Progenitor cell of endocrine pancreas (in vitro differentiated cells): ENCODE measurements at places on chromosomes 6 and 20.

GRCh38 chr6:166633732-166634535 is 6.9 kb upstream of the RPS6KA2 start:
- no peak for DNase-seq

GRCh38 chr6:14544666-14545065 is 427.1 kb downstream of the CD83 start:
- DNase-seq: no peak

- no peak for DNase-seq
Observed at GRCh38 chr6:94217836-94218235, 798.5 kb upstream of the EPHA7 start.

DNA sequence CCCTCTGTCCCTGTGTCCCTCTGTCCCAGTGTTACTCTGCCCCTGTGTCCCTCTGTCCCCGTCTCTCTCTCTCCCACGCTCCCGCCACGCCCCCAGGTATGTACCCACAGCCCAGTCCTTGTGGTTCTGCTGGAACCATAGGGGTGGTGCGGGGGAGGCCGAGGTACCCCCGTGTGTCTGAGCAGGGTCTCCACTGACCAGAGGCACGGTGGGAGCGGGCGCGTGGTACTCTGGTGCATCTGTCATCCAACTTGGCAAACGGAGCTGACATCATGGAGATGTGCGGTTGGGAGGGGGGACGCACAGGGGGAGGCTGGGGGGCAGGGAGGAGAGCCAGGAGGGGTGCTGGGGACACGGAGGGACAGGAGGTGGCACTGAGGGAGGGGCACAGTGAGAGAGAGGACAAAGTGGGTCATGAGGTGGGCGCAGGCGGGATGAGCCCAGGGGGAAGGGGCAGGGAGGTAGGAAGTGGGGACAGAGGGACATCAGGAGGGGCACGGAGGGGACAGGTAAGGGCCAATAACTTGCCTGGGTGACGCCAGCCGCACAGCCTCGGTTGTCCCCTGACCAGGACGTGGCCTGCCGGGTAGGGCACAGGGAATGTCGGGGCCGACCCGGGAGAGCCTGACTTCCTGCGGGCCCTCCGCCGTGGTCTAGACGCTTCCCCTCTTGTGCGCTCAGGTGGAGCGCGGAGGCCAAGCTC is 163.6 kb upstream of the PDE10A start:
- DNase-seq: no peak

DNA sequence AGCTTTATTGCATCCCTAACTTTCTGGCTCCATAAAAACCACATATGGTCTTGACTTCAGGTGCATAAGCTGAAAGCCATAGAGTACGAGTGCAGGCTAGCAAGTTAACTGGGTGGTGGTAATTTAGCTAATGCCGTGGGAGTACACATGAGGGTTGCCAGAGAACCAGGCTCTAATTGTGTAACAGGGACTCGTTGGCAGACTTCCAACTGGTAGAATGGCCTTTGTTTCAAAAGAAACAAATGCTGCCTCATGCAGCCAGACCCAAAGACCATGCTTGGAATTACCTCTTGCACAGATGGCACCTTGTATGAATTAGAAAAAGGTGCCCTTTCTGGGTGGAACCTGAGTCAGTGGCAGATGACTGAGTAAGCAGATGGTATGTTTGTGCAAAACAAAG is 73.2 kb downstream of the LY86 start:
- no peak for DNase-seq

GRCh38 chr20:9495701-9496100 is 18.7 kb upstream of the LAMP5 start:
- DNase-seq: no peak

- DNase-seq: no peak
Observed at GRCh38 chr6:66421570-66421969, 714.5 kb upstream of the EYS start.

DNA sequence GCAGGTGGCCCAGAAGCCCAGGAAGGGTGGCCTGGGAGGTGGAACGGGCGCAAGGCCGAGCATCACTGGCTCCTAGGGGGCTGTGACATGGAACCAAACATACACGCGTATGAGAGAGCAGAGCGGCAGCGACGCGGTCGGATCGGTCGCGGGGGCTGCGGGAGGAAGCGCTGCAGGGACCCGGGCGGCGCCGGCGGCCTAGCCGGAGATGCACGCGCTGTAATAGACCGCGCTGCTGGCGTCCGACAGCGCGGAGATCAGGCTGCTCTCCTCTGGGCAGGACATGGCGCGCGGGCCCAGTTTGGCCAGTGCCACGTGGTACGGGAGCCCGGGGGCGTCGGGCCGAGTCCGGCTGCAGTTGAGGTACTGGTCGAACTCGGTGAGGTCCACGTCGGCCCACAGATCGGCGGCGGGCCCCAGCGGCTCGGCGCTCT is 1.5 kb downstream of the SOX18 start:
- DNase-seq: no peak

DNA sequence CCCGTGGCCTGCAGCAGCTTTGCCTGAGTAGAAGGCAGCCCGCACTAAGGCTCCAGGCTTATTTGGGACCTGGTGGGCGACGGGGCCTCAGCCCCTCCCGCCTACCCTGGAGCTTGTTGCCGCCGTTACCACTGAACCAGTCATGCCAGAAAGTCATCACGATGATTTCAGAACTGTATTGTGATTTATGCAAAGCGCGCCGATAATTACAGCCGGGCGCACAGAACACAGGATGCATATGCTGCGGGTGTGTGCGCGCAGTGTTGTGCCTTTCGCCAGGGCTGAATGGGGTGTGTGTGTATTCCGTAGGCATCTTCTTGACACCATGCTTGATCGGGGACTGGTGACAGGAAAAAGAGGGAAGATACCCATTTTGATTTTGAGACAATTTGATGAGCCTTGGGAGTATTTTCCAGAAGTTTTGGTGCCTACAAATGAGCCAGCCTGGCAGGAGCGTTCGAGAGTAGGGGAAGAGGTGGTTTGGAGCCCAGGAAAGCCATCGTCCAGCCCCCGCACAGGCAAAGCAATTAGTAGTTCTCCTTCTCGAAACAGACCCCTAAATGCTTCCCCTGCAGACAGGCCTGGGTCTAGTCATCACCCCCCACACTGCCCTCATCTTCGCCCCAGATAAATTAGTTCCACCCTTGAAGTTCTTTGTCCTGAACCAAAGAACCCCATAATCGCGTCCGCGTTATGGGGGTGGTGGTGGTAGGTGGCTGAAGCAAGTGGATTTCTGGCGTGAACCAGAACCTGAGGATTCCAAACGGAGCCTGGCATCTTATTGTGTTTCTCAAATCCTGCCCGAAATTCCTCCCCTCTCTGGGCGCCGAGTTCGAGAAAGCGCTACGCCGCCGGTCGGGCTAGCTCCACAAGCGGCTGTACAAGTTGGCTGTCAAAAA is 1.9 kb upstream of the NR2E1 start:
- DNase-seq: no peak

- DNase-seq: no peak
Observed at GRCh38 chr20:38779247-38780097, 26.0 kb upstream of the PPP1R16B start.

DNA sequence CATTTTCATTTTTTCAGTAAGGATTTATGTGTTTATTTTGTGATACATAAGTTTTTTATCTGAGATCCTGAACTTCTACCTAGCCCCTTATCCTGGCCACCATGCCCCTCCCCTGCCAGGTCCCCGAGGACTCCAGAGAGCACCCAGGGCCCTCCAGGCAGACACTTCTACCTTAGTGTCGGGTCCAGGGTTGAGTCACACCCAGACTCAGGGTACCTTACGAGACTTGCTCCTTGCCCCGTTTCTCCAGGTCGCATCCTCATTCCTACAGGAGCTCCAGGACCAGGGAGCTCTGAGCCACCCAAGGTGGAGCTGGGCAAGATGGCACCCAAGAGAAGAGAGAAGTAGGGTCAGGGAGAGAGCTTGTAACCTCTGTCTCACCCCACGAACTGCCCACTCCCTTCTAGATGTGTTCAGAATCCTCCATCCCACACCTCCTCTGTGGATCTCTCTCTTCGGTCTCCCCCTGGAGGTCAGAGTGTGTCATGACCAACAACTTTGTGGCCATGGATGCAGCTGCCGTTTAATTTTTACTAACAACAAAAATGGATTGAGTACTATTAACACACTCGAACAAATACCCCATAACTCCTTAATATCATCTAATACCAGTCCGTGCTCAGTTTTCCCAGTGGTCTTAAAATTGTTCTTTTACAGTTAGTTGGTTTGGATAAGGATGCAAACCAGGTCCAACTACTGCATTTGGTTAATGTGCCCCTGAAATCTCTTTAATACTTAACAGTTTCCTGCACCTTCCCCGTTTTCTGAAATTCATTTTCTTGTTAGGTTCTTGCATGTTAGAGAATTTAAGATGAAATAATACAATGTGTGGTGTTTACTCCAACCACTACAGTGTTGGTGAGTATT is 130.6 kb upstream of the INSM1 start:
- DNase-seq: peak; percentile 26

- no peak for DNase-seq
Observed at GRCh38 chr20:25139029-25139705, 56.3 kb upstream of the ENTPD6 start.

DNA sequence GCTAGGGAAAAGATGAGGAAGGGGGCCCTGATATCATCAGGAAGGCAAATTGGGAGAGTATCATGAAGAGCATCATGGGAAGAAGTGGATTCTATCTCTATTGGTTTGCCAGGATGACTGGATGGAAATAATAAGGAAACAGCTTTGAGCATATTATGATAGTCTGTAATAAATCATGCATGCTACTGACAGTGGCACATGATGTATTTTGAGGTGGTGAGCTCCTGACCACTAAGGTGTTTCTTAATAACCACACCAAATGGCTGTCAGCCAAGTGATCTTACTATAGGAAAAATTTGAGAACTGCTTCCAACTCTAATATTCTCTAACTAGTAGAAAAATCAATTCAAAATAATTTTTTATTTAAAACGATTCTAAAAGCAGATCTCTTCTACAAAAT is 548.4 kb upstream of the JAG1 start:
- no peak for DNase-seq

DNA sequence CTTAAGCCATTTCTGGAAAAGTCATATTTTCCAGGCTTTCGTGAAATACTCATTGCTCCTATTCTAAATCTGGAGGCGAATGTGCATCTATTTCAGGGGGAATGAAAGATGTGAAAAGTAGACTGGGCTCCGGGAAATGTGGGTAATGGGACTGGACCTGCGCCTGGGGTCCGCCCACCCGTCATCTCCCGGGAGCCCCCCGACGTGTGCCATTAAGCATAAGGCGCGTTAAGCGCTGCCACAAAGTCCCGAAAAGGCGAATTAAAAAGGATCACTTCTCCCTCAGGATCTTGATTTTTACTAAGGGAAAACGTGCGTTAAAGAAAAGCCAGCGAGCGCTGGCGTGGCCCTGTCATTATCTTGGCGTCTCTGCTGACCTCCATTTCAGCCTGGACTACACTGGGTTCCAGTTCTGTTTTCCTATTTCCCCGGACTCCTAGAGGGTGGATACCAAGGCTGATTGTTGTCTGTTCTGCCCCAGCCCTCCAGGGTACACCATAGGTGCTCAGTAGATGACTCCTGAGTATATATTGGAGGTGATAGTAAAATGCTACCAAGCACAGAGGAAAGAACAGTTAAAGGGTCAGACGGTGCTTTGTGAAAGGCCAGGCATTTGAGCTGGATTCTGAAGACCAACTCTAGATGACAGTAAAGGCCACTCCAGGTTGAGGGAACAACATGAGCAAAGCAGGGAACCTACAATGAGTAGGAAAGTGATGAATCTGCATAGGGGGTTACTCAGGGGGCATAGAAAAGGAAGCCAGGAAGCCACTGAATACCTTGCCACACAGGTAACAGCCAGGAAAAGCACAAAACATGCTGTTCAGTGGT is 89.2 kb upstream of the ARID1B start:
- DNase-seq: no peak

DNA sequence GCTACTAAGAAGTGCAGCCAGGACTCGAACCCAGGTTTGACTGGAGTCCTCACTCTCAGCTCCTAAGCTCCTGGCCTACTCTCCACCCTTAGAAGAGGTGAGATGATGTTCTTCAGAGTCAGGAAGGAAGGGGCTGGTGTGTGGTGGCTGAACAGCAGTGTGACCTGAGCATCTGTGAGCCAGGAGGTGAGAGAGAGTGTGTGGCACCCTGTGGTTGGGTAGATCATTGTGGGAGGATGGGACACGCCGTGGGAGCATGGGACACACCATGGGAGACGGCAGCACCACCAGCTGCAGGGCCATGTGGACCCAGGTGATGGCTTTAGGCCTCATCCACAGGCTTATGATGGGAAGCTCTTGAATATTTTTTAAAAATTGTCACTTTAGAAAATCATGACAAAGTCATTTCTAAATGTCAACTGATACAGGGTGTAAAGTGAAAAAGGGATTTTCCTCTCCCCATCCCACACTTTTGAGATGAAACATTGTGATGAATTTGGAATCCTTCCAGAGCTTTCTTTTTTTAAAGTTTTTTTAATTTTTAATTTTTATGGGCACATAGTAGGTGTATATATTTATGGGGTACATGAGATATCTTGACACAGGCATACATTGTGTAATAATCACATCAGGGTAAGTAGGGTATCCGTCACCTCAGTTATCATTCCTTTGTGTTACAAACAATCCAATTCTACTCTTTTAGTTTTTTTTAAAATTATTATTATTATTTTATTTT is 31.6 kb downstream of the SRC start:
- no peak for DNase-seq

DNA sequence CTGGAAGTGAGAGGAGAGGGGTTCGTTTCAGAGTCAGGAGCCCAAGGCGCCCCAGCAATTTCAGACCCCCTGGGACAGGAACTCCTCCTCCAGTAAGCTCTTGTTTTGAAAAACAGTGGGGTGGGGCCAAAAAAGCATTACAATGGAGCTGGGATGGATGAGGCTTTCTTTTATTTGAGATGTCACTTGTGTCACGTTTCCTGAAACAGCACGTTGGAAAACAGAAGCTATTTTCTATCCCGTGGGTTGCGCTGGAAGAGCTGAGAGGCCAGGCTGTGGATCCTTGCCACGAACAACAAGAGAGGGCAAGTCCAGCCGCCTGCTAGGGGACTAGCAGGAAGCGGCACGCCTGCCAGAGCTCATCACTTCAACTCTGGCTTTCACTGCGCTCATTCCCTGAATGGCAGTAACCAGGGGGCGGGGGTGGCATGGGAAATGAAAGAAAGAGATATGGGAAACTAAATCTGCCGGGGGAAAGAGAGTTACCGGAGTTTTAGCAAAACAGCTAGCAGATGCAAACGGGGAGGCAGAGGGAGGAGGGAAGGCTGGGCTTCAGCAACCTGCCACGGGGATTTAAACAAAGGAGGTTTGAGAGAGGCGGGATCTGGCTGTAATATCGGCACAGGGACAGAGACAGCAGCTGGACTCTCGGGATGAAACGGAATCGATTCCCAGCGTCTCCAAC is 34.6 kb downstream of the GCNT2 start:
- DNase-seq: no peak

DNA sequence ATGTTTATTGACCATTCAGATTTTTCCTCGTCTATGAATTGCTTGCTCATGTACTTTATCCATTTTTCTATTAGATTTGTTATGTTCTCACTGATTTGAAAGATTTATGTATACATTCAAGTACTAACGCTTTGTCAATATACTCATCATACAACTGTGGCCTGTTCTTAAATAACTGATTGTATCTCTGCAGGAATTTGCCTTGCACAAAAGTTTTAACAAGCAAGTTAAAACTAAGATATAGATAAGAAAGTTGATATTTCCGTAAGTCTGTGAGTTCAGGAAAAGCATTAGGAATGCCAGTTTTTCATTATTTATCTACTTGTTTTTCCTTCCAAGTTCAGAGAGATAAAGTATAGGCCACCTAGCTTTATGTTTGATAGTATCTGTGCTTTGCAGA is 95.2 kb downstream of the PDE7B start:
- no peak for DNase-seq
